A549 treated with DMSO at 1 μM for 4 hours (cell line): ENCODE measurements at places on chromosomes 12 and 14. TPM values are rescaled to one million over a fixed set of nuclear protein-coding genes. Genes with fewer than 3 reads are reported as not detected.

The CLEC4A gene
- 0.12 to 0.37 TPM (median 0.19 TPM) in 3 of 5 replicates, not detected in the others for total RNA-seq

The BAZ2A gene
- 35.5 to 48.2 TPM (median 45.8 TPM) in 5 replicates for total RNA-seq

The ALKBH2 gene
- 44.1 to 50.2 TPM (median 47.8 TPM) in 5 replicates for total RNA-seq

The KRT74 gene
- not detected in 5 replicates for total RNA-seq

The INF2 gene
- total RNA-seq: 83.3 to 149 TPM (median 135 TPM) in 5 replicates

The ADAM20 gene
- total RNA-seq: 0.03 to 0.04 TPM in 2 of 5 replicates, not detected in the others

The TBK1 gene
- total RNA-seq: 23.5 to 29.7 TPM (median 26.4 TPM) in 5 replicates

The GPX2 gene
- 182 to 299 TPM (median 204 TPM) in 5 replicates for total RNA-seq

The TMEM233 gene
- 0.02 to 0.14 TPM (median 0.11 TPM) in 5 replicates for total RNA-seq

The FAM186B gene
- 0.08 to 0.16 TPM (median 0.12 TPM) in 5 replicates for total RNA-seq
